Stimulated activated CD4-positive, alpha-beta T cell treated with anti-CD3 and anti-CD28 coated beads, TNF-alpha, amount 100 ng/mL, for 24 hours (primary cell): ENCODE measurements at places on chromosomes 13 and 19.

DNA sequence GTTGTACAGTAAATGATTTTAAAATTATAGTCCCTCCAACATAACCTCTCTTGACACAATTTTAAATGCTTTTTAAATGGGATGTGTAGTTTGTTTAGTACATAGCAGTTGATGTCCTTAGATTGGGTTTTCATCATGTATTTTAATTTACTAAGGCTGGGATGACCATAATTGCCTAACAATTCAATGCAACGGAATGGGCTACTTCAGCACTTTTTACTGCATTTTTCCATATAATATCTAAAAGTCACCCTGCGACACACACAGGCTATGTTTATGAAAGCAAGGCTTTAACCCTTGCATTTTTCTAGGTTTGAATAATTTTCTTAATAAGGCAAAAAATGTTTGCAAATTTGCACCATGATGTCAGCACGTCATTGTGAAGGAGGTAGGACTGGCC is 321.0 kb downstream of the DLEU7 start:
- no peak for DNase-seq

GRCh38 chr13:20161951-20162300 is 1.1 kb upstream of the GJA3 start:
- DNase-seq = no peak

GRCh38 chr19:40200341-40201099 is 9.3 kb downstream of the MAP3K10 start:
- no peak for DNase-seq

- no peak for DNase-seq
These were observed 2.7 kb upstream of the PLIN3 start for GRCh38 chr19:4870025-4870700.

- peak; percentile 70 for DNase-seq
These were observed 3.6 kb upstream of the MYO1F start for GRCh38 chr19:8580710-8581281.

- DNase-seq = no peak
These were observed 312.8 kb upstream of the ZNF507 start for GRCh38 chr19:32032561-32032960.

- no peak for DNase-seq
These were observed 7.0 kb upstream of the HCN2 start for GRCh38 chr19:582497-583197.
